ENCODE measurements at places on chromosomes 11 and 22. TPM values are rescaled to one million over a fixed set of nuclear protein-coding genes. Genes with fewer than 3 reads are reported as not detected.

Gene IRAG1
- polyA plus RNA-seq: 0.14 TPM

Gene APOBEC3C
- not detected for polyA plus RNA-seq

Gene GPHA2
- polyA plus RNA-seq: not detected

Gene APOL3
- not detected for polyA plus RNA-seq

Gene HARBI1
- 9.5 TPM for polyA plus RNA-seq

Gene OR10A5
- not detected for polyA plus RNA-seq

Gene POU2AF2
- not detected for polyA plus RNA-seq

Gene HBB
- polyA plus RNA-seq: not detected

Gene PRRG4
- not detected for polyA plus RNA-seq

Gene POU2F3
- not detected for polyA plus RNA-seq

Gene PRG2
- polyA plus RNA-seq: not detected

Gene GSTT2
- polyA plus RNA-seq: not detected

Gene OR52E5
- polyA plus RNA-seq: not detected

Measured in neural cell (in vitro differentiated cells).